ENCODE measurements at places on chromosomes 4 and X.
A peak's percentile ranks its signal among the peaks of the same experiment; 100 is the strongest.

GRCh38 chrX:129574214-129574613 is 34.2 kb downstream of the OCRL start:
- DNase-seq, result no peak

GRCh38 chrX:24085101-24085500 is 30.3 kb downstream of the EIF2S3 start:
- no peak for DNase-seq

DNA sequence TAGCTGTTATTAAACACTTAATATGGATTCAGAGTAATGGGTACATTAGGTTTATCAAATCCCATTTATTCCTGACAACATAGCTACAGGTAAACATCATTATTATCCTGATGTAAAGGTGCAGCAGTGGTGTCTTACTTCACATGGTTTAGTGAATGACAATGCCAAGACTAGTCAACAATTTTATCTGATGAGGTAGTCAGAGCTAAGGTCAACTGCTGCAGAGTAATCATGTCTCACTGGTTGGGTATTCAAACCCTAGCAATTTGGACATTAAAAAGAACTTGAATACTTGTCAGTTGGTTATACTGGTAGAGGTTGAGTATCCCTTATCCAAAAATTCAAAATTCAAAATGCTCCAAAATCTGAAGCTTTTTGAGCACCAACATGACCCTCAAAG is 117.6 kb downstream of the MAB21L2 start:
- DNase-seq, result no peak

- DNase-seq, result no peak
Measured at GRCh38 chr4:92183825-92184224, 119.9 kb upstream of the GRID2 start.

DNA sequence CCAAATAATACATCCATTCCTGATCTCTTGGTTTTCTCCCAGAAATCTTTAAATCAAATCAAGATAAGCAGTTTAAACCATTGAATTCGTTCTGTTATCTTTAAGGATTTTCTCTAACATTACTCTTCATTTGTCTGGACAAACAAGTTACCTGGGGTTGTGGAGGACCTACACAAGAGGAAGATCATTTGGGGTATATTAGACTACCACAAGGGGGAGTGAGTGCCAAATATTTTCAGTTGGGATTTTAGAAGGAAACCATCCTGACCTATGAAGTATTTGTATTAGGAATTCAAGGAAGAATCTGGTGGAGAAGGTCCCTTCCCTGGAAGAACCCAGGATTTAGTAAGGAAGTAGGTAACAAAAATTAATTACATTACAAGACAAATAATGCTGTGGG is 12.0 kb upstream of the DCHS2 start:
- peak; percentile 2 for DNase-seq

GRCh38 chrX:95291561-95291960 is 1393.1 kb upstream of the DIAPH2 start:
- no peak for DNase-seq

- no peak for DNase-seq
Measured at GRCh38 chr4:76188557-76188956, 25.1 kb downstream of the SCARB2 start.

DNA sequence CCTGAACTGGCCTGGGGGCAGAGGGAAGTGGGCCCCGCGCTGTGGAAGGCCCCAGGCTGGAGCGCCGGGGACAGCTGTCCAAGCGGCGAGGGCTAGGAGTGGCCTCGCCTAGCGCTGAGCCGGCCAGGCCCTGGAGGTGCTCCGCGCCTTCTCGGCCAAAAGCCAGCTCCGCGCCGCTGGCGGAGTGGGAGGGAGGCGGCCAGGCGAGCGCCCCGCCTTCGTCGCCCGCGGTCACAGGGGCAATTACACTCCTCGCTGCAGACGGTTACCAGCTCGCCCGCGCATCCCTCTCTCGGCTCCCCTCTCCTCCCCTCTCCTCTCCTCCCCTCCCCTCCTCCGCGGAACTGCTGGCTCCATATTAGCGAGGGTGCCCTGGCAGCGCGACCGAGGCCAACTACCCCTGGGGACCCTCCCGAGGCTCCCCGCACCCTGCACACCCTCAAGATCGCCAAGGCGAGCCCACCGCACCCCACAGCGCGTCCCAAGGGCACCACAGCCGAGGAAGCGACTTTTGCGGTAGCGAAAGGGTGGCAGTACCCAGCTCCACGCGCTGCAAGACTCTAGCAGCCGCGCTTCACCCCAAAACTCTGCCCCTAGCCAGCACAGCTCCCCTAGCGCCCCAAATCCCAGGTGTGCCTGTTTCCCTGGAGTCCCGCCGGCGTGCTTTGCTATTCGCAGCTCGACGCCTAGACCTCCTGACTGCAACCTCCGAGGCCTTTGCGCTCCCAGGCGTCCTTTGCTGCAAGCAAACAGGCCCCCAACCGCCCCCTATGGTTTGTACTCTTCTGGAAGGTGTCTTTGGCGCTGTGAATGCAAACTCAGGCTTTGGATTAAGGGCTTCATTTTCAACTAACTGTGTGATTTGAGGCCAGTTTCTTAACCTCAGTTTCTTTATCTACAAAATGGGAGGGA is 91.4 kb downstream of the BCOR start:
- DNase-seq, result no peak

GRCh38 chr4:147550626-147551246 is 66.5 kb upstream of the TMEM184C start:
- DNase-seq, result no peak

DNA sequence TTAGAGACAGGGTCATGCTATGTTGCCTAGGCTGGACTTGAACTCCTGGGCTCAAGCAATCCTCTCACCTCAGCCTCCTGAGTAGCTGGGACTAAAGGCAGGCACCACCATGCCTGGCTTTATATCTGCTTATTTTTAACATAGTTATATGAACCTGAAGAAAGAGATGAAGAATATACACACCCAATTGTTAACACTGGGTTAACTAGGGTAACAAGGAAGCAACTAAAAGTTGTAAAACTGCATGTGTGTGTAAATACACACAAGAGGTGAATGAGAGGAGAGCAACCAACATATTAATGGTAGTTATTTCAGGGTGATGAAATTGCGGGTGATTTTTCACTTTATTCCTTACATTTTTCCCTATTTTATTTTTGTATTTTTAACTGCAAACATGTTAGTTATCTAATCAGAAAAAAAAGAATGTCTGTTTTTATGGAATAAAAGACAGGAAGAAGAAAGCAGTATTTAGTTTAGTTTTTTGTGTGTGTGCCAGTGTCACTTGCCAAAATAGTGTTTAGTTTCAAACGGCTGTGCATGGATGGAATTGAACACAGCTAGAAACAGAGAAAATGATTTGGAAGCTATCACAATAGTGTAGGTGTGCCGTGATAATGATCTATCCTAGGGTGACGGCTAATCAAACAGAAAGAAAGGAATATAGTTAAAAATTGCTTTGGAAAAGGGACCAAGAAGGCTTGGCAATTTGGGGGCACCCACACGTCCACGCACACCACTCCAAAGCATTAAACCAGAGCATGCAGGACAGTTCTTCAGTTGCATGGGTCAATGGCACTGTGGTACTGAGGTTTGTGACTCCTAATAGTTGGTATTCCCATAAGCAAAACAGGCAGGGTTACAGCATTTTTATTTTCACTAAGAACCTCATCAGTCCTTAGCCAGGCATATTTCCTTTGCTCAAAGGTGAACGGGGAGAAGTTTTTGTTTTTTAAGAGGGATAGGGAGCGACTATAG is 89.1 kb upstream of the KLHL13 start:
- no peak for DNase-seq

DNA sequence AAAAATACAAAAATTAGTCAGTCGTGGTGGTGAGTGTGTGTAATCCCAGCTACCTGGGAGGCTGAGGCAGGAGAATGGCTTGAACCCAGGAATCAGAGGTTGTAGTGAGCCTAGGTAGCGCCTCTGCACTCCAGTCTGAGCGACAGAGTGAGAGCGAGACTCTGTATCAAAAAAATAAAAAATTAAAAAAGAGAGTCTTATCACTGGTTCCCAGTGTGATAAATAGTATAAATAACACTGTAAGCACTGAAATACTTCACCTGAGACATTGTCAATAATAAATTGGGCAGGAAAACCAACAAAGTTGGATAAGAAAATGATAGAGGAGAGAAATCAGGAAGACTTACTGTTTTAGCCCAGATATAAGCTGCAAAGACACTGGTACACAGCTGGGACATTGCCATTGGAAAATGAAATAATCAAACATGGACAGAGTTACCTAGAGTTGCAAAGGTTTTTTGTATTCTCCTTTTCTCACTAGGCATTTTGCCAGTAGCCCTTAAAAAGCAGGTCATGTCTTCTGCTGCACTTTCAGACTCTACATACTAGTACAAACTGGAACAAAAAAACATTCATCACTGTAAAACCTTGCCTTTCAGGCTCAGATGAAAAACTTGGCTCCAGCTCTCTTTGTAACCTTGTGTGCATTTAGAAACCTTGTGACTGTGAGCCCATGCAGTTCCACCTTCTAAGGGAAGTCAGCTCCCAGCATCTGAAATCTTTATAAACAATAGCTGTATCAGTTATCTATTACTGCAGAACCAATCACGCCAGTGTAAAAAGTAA is 55.0 kb upstream of the PPP1R2C start:
- DNase-seq, result no peak

DNA sequence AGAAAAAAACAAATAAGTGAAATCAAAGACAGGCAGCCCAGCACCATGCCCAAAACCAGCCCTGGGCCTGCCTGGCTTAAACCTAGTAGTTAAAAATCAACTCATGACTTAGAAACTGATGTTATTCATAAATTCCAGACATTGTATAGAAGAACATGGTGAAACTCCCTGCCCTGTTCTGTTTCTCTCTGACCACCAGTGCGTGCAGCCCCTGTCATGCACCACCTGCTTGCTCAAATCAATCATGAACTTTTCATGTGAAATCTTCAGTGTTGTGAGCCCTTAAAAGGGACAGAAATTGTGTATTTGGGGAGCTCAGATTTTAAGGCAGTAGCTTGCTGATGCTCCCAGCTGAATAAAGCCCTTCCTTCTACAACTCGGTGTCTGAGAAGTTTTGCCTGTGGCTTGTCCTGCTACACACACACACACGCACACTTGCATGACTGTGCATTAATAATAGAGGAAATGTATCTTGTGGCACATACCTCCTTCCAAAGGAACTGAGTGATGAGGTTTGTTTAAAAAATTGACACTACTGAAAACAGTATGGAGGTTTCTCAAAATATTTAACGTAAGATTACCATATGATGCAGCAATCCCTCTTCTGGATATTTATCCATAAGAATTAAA is 39.2 kb upstream of the UGT2B7 start:
- DNase-seq, result no peak

GRCh38 chr4:67052814-67053675 is 492.3 kb downstream of the CENPC start:
- DNase-seq, result no peak

DNA sequence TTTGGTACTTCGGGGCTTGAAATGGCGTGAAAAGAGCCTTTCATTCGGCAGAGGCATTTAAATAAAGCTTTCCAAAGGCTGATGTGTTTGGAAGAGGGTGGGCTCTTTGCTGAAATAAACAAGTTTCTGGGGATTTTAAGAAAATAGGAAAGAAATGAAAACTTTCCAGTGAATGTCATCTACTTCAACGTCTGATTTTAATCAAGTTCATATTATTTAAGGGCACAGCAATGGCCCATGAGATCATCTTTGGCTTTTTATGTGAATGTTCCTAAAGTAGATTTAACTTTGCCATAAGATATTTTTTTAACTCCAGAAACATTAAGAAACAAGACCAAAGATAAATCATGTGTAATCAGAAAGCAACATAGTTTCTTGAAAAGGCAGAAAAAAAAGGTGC is 69.8 kb upstream of the TTC29 start:
- no peak for DNase-seq

DNA sequence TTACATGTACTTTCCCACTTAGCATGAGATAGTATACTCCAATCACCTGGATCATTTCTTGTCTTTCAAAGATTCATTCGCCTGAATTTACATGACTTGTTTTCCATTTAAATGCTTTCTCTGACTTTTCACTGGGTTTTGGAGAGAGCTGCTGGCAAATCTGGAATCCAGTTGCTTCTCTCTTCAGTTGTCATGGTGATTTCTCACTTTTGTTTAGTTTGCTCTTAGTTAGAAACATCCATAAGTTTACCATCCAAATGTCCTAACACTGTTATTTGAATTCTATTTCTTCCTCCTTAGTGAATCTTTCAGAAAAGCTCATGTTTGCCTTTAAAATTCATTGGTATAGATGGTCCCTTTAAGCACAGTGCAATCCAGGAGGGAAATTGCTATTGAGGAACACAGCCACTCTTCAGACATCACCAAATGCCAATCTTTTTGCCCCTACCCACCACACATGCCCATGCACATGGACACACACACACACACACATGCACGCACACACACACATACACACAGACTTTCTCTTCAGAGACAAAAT is 51.7 kb downstream of the REELD1 start:
- DNase-seq, result no peak

DNA sequence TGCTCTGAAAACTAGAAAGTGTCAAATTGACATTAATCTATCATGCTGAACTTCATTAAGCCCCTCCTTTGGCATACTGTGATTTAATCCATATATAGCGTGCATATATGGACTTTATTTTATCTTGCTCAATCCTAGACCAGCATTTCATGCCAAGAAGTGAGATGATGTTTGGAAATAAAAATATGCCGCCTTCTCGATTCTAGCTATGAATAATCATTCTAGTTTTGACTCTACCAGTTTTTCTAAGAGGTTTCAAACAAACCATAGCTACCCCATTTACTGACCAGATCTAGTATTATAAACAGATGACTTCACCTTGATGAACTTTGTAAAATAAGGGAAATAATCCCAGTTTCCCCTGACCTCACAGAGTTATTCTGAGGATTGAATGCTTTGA is 95.0 kb downstream of the ARX start:
- no peak for DNase-seq

DNA sequence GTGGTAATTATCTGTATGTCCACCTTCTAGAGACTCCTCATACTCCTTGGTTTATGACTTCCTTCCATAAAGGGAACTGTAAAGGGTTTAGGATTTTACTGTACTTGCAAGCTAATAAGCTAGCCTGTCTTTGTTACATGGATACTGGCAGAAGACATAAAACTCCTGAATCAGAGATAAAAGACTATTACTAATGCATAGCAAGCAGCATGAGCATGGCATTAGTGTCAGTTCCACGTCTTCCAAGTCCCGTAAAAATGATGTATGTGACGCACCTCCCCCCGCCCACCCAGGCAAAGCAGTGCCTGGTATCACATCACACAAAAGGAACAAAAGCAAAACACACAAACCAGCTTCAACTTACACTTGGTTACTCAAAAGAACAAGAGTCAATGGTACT is 71.0 kb downstream of the SLC10A6 start:
- no peak for DNase-seq

DNA sequence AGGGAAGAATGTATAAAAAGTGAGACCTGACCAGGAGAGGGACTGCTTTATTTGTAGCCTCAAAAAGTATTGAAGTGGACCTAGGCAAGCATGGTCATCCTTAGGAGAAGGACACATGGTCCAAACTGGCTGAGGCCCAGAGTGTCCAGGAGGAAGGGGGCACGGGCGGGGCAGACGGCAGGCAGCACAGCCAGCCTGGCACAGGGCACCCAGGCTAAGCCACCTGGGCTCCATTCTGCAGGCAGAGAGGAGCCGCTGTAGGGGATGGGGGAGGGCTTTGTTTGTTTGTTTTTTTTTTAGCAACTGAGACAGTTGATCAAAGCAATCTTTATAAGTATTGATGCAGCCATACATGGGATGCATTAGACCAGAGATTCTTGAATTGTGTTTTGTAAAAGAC is 188.6 kb downstream of the PRDM5 start:
- DNase-seq, result no peak

- no peak for DNase-seq
Measured at GRCh38 chrX:20029728-20030127, 38.9 kb upstream of the BCLAF3 start.

GRCh38 chr4:154126276-154126675 is 337.4 kb upstream of the SFRP2 start:
- no peak for DNase-seq

- no peak for DNase-seq
Measured at GRCh38 chr4:87388901-87389300, 2.1 kb downstream of the HSD17B11 start.

Data from CD4-positive, alpha-beta T cell treated with Interleukin-17A for 1 hour (primary cell).